Common myeloid progenitor, CD34-positive (primary cell): ENCODE measurements at places on chromosomes 3 and 15.
A peak's percentile ranks its signal among the peaks of the same experiment; 100 is the strongest.

GRCh38 chr3:25784971-25785370 lies 1.7 kb upstream of the NGLY1 start:
- no peak for DNase-seq

- DNase-seq = no peak
These were observed 16.2 kb upstream of the ABHD5 start for GRCh38 chr3:43674345-43675085.

DNA sequence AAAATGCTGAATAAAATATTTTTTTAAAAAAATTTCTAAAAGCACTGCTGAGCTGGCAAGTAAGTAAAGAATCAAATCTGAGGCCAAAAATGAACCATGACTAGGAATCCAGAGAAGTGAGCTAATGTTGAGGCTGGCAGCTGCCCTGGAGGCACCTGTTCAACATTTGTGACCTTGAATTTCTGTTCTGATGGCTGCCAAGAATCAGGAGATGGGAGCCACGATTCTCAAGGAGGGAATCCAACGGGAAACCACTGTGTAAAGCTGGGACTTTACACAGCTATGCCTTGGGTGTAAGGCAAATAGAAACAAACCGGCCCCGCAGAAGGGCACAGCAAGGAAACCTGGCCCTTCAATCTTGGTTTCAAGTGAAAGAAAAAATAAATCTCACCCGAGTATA lies 22.7 kb downstream of the HEG1 start:
- no peak for DNase-seq

DNA sequence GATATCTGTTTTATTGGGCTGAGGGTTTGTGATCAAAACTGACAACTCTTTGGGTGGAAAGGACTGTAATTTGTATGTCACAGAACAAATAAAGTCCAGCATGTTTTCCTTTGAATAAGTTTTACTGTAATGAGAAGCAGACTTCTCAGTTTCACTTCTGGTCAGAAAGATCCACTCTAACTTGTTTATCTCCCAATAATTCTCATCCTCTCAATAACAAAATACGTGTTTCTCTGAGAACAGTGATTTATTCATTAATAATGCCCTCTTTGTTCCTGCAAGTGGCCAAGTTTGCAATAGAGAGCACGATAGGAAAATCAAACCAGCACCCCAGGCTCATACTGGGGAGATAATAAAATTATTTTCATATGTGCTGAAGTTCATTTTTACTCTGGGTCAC lies 190.6 kb downstream of the CNTN3 start:
- DNase-seq = no peak

GRCh38 chr3:16704941-16705340 lies 99.7 kb upstream of the DAZL start:
- DNase-seq = no peak

DNA sequence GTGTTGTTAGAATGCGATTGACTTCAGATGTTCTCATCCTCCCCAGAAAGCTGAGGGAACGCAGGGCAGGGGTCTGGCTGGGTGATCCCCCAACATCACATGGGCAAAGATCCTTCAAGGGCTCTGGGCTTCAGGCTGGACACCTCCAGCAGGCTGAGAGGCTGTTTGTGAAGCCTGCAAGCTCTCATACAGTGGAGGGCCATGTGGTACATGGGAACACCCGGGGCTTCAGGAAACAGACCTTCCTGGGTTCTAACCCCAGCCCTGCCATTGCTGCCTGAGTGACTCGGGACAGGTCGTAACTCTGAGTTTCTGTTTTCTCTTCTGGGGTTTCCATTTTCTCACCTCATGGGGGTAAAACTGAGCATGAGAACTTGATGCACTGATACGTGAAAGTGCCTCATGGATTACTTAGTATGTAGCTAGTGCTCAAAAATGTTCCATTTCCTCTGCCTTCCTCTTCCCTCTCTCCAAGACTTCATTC lies 81.2 kb downstream of the TLE3 start:
- no peak for DNase-seq

- no peak for DNase-seq
These were observed 146.7 kb downstream of the NAALADL2 start for GRCh38 chr3:175005881-175006280.

- DNase-seq = no peak
These were observed 228.8 kb upstream of the PPP2R3A start for GRCh38 chr3:135736740-135737139.

DNA sequence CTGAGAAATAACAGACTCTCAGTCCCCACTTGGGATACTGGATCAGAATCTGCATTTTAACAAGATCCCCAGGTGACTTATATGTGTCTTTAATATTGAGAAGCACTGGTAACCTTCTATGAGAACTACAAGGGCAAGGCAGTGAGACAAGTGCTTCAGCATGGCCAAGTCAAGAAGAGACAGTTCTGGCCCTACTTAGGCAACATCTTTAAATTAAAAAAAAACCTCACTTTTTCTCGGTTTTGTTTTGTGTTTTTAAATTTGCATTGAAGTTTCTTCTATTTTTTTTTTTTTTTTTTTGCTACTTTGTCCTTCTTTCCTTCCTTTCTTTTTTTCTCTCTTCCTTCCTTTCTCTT lies 42.5 kb upstream of the SPTSSB start:
- DNase-seq = no peak

- peak; percentile 57 for DNase-seq
These were observed 619 bp upstream of the CMTM8 start for GRCh38 chr3:32237670-32238452.

DNA sequence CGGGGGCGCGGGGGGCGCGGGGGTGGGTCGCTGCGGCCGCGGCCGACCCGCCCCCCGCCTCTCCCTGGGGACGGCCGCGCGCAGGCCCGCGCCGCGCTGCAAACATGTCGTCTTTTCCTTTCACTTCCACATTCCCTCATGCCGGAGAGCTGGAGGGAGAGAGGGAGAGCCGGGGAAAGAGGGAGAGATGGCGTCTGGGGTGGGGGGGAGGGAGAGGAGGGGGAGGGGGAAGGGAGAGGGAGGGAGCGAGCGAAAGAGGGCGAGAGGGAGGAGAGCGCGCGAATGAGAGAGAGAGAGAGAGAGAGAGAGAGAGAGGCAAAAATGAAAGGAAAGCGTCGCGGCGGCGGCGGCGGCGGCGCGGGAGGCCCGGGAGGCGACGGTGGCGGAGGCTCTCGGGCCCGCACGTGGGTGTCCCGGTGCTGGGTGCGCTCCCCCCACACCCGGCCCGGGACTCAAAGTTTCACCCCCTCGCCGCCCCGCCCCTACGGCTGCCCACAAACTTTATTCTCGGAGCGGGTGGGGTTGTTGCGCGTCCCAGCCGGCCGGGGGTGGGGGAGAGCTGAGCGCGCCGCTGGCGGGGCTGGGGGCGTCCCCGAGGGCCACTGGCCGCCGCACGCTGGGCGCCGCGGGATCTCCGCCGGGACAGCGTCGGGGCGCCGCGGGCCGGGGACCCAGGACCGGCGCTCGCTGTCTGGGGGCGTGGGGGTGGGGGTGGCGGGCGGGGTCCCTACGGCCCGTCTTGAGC lies 731 bp downstream of the ZNF710 start:
- peak; percentile 72 for DNase-seq

- no peak for DNase-seq
These were observed 408.0 kb downstream of the TBL1XR1 start for GRCh38 chr3:176789281-176789705.

DNA sequence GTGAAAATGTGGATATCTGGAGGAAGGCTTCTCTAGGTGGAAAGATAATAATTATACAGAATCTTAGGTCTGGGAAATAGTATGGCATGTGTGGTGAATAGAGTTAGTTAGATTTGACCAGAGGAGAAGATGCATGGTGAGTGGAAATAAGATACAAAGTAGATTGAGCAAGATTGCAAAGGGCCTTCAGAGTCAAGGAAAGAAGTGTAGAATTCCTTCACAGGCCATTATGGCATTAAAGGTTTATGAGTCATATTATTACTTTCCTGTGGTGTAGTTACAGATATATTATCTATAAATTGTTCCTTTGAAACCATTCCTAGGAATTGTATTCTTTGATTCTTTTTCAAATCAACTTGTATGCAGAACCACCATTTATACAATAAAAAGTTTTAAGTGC lies 660.3 kb downstream of the SI start:
- no peak for DNase-seq

DNA sequence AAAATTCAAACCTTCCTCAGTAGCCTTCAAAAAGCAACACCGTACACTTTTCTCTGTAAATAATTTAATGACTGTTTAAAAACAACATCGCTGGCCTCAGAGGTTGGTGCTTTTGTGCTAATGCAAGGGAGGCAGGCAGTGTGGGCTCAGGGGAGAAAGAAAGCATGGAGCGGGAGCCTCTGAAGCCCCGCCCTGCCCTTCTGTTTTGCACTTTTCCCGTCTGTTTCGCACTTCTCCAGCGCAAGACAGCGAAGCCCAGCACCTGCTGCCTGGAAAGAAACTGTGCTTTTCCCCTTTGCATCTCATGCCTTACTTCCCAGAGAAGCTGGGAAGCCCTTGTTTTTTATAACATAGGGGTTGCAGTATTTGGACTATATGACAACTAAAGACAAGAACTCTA lies 23.1 kb downstream of the TRPM1 start:
- DNase-seq = no peak

GRCh38 chr15:74318376-74319137 lies 48.9 kb downstream of the CYP11A1 start:
- DNase-seq = peak; percentile 49

DNA sequence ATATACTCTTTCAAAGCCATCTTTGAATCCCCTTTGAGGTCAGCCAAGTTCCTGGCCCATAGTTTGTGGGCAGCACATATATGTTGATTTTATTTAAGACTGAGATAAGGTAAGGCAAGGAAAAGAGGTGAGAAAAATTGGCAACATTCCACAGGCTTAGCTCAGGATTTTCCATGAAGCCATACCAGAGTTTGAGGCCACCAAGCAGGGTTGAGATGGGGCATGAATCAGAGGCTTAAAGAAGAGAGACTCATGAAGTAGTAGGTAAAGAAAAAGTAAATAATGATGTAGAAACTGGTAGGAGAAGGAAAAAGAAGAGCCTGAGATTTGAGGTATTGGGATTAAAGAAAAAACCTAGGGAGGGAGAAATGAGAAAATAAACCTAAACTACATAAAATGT lies 89.2 kb downstream of the MYO5A start:
- DNase-seq = no peak

DNA sequence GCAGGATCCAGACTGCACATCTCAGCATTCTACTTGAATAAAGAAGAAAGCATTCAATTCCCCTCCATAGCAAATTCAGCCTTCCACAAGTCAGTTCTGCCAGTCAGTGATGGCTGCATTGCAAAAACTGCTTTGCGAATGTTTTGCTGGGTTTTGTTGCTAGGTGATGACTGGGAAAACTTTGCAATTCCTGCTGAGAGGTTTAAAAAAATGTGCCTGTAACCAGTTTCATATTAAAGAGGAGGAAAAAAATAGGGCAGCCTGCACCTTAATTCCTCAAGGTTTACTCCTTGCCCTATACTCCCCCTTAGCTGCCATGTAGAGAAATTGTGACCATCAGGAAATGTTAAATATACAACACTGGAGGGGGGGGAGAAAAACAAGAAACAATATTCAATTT lies 225.6 kb upstream of the ATP11B start:
- DNase-seq = no peak

DNA sequence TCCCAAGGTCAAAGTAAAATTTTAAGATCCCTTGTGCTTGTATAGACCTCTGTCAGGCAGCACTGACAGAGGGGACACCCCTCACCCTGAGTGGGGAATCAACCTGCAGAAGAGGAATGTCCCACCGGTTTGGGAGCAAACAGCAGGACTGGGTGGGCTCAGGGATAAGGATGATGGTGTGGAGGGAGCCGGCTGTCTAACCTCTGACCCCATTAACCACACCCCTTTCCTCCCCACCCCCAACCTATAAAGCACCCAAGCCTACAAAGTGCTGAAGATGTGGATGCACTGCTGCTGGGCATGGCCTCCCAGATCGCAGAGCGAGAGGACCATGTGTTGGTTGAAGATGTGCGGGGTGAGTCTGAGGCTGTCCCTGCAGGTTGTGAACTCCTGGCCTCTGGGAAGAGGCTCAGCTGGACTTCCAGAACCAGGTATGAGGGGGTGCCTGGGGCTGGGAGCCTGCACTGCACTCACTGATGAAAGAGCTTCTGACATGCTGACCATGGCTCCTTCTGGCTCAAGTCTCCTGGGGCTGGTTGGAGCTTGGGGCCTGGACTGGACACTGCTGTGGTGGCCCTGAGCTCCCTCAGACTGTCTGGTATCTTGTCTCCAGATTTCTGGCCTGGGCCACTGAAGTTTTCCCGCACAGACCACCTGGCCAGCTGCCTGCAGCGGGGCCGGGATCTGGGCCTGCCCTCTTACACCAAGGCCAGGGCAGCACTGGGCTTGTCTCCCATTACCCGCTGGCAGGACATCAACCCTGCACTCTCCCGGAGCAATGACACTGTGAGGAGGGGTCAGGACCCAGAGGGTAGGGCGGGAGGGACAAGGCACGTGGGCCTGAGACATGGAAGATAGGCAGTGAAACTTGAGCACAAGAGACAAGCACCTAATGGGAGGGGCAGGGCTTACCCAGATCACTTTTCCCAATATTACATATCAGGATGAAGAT lies 9.3 kb downstream of the DUOX1 start:
- no peak for DNase-seq

GRCh38 chr3:153182501-153183293 lies 20.7 kb downstream of the RAP2B start:
- no peak for DNase-seq
